ENCODE measurements at places on chromosomes 3 and 15. TPM values are rescaled to one million over a fixed set of nuclear protein-coding genes. Genes with fewer than 3 reads are reported as not detected.

The FILIP1L gene
- 0.37 TPM for total RNA-seq

The GOLGA6B gene
- total RNA-seq, result not detected

The ARL6IP5 gene
- 40.7 TPM for total RNA-seq

The ACTC1 gene
- not detected for total RNA-seq

The FANCD2 gene
- total RNA-seq, result 33.0 TPM

The CYP19A1 gene
- total RNA-seq, result 2.4 TPM

The GALNT15 gene
- total RNA-seq, result not detected

The LRRIQ4 gene
- total RNA-seq, result 0.07 TPM

The CDC25A gene
- 17.1 TPM for total RNA-seq

The C3orf85 gene
- total RNA-seq, result not detected

The SYNPR gene
- not detected for total RNA-seq

The ACOX2 gene
- total RNA-seq, result not detected

The GOLGA8R gene
- 0.07 TPM for total RNA-seq

The TFRC gene
- total RNA-seq, result 105 TPM

The MRPL46 gene
- total RNA-seq, result 26.6 TPM

The TM4SF18 gene
- total RNA-seq, result not detected

The TM4SF1 gene
- not detected for total RNA-seq

The NOX5 gene
- not detected for total RNA-seq

The MITF gene
- total RNA-seq, result not detected

The FAM227B gene
- total RNA-seq, result 4.4 TPM

The MYH15 gene
- total RNA-seq, result 0.18 TPM

The SAMD7 gene
- total RNA-seq, result not detected

The C3orf80 gene
- total RNA-seq, result not detected

The PROK2 gene
- not detected for total RNA-seq

The FYTTD1 gene
- total RNA-seq, result 204 TPM

The GJD2 gene
- total RNA-seq, result not detected

The C2CD4A gene
- total RNA-seq, result not detected

The CSNK1G1 gene
- total RNA-seq, result 37.1 TPM

The SHF gene
- total RNA-seq, result 35.4 TPM

The BSN gene
- 0.61 TPM for total RNA-seq

The GMPPB gene
- total RNA-seq, result 13.6 TPM

The DGKG gene
- 0.14 TPM for total RNA-seq

The WDR93 gene
- total RNA-seq, result not detected

The DUOXA1 gene
- not detected for total RNA-seq

The CCDC54 gene
- not detected for total RNA-seq
